ENCODE measurements at places on chromosomes 3 and 15.

DNA sequence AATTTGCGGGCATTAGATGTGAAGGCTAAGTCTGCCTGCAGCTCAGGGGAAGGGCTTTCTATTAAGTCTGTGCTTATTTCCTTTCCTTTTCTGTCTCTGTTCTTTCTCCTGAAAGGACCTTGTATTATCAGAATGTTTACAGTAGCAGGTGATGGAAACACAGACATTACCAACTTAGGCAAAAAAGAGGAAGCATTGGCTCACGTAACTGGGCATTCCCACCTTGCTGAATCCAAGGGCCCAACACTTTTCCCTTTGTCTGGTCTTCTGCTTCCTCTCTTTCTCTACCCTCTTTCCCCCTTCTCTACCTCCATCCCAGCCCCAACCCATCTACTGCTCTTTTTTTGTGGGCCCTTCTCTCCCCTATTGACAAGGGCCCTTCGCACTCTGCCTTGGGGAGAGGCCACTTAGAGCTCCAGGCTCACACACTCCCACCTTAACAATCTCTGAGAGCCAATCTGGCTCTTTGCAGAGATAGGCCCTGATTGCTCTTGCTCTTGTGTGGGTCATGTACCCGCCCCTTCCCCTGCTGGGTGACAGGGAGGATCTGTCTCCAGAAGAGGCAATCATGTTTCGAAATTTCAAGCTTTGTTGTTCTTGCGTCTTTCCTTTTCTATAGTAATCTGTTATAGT, 35.0 kb downstream of the ACAA1 start:
- no peak for DNase-seq

- DNase-seq, result no peak
These were observed 1.7 kb downstream of the HEG1 start for GRCh38 chr3:125054062-125054448.

GRCh38 chr15:66825731-66826130, 123.7 kb downstream of the SMAD6 start:
- DNase-seq, result no peak

DNA sequence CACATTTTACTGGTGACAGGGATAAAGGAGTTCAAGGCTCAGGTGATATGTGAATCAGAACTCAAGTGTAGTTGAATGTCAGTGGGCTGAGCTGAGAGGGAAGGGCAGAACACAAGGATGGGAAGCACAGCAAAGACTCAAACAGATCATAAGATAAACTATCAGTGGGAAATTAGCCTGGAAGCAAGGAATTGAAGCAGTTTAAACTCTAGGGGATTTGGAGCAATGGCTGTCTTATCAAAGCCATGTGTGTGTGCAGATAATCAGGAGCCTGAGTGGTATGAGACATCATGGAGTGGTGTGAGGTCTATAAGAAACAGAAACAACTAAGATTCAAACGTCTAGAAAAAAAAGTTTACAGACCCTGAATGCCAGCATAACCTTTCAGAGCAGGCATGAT, 634.6 kb downstream of the AGBL1 start:
- DNase-seq, result no peak

GRCh38 chr15:93570527-93570926, 481.5 kb upstream of the RGMA start:
- DNase-seq, result no peak

- DNase-seq, result no peak
These were observed 23.8 kb downstream of the SEC62 start for GRCh38 chr3:169990431-169990830.

GRCh38 chr3:72405943-72406566, 442.2 kb downstream of the SHQ1 start:
- DNase-seq, result no peak

Data from astrocyte (in vitro differentiated cells and primary cell).